OCI-LY7 (cell line): ENCODE measurements at places on chromosomes 4 and X. TPM values are rescaled to one million over a fixed set of nuclear protein-coding genes. Genes with fewer than 3 reads are reported as not detected.

OTC gene
- not detected in 2 replicates for total RNA-seq

PRDM8 gene
- total RNA-seq = not detected in 2 replicates

CXorf49 gene
- total RNA-seq = not detected in 2 replicates

BTC gene
- total RNA-seq = not detected in 2 replicates

VMA21 gene
- total RNA-seq = 48.1 and 50.2 TPM in 2 replicates

CCSER1 gene
- not detected in 2 replicates for total RNA-seq

P2RY8 gene
- 122 and 149 TPM in 2 replicates for total RNA-seq

TLR8 gene
- not detected in 2 replicates for total RNA-seq

EGF gene
- total RNA-seq = not detected in 2 replicates

IL3RA gene
- total RNA-seq = not detected in 2 replicates

PLP1 gene
- total RNA-seq = not detected in 2 replicates

ADH6 gene
- total RNA-seq = not detected in 2 replicates

STPG2 gene
- not detected in 2 replicates for total RNA-seq

TMEM31 gene
- total RNA-seq = 0.53 and 0.65 TPM in 2 replicates

PIR gene
- 3.1 and 3.5 TPM in 2 replicates for total RNA-seq

MAGEH1 gene
- total RNA-seq = 10.4 and 10.8 TPM in 2 replicates

SYP gene
- 2.3 and 2.9 TPM in 2 replicates for total RNA-seq

DUX4 gene
- total RNA-seq = not detected in 2 replicates

PROM1 gene
- not detected in 2 replicates for total RNA-seq

DCAF8L2 gene
- total RNA-seq = not detected in 2 replicates

SPANXA1 gene
- total RNA-seq = not detected in 2 replicates

TMEM131L gene
- 133 and 169 TPM in 2 replicates for total RNA-seq

GPR82 gene
- 0.20 and 0.53 TPM in 2 replicates for total RNA-seq

WNK3 gene
- total RNA-seq = 0.17 TPM in 1 of 2 replicates, not detected in the other
